ENCODE measurements at places on chromosomes 2 and 18.

DNA sequence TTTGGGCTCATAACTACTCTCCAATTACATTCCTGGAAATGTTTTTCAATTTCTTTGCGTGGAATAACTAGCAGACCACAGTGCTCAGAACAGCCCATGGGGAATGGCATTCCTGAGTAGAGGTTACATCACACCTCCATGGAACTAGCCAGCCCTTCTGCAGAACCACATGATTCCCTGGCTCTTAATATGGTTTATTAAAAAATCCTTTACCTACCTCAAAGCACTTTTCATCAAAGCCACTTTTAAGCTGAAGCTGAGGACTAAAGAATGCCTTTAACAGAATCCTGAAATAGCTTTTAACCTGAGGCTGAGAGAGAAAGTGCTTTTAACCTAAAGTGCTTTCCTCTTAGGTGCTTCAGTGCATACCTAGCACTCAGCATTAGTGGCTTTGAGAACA, 376.3 kb downstream of the ARHGAP15 start:
- no peak for DNase-seq

DNA sequence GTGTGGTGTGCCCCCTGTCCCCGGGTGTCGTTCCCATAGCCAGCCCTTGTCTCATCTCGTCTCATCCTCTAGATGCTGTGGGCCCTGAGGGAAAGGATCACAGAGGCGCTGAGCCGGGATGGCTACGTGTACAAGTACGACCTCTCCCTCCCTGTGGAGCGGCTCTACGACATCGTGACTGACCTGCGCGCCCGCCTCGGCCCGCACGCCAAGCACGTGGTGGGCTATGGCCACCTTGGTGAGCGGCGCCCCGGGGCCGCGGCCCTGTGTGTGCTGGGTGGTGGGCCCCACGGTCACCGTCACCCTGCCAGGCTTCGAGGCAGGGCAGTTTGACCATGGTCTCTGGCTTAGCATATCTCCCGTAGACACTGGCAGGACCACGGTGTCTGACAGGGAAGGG, 20.8 kb upstream of the GAL3ST2 start:
- no peak for DNase-seq

GRCh38 chr2:18896125-18896764, 306.9 kb upstream of the NT5C1B start:
- DNase-seq, result no peak

DNA sequence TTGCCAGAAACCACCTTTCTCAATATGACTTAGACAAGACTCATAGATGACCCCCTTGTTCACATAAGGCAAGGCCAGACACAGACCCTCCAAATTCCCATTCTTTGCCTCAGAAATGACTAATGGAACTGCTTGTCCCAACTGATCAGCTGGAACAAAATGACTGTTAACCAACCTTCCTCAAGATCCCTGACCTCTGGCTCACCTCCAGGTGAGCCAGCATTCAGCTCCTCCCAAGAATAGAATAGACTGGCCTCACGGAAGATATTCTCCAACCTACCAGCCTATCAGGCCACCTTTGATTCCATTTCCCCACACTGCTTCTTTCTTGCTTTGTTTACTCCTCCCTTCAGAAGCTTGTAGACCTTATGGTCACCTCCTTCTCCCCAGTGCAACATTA, 195.7 kb upstream of the VWC2L start:
- no peak for DNase-seq

GRCh38 chr2:238669046-238669445, 178.8 kb upstream of the TWIST2 start:
- DNase-seq, result no peak

Measured in activated naive CD4-positive, alpha-beta T cell treated with anti-CD3 and anti-CD28 coated beads, Interleukin-2, amount 50 U/mL, for 72 hours (primary cell).